ENCODE measurements at places on chromosomes 5 and 9. TPM values are rescaled to one million over a fixed set of nuclear protein-coding genes. Genes with fewer than 3 reads are reported as not detected.

DNA sequence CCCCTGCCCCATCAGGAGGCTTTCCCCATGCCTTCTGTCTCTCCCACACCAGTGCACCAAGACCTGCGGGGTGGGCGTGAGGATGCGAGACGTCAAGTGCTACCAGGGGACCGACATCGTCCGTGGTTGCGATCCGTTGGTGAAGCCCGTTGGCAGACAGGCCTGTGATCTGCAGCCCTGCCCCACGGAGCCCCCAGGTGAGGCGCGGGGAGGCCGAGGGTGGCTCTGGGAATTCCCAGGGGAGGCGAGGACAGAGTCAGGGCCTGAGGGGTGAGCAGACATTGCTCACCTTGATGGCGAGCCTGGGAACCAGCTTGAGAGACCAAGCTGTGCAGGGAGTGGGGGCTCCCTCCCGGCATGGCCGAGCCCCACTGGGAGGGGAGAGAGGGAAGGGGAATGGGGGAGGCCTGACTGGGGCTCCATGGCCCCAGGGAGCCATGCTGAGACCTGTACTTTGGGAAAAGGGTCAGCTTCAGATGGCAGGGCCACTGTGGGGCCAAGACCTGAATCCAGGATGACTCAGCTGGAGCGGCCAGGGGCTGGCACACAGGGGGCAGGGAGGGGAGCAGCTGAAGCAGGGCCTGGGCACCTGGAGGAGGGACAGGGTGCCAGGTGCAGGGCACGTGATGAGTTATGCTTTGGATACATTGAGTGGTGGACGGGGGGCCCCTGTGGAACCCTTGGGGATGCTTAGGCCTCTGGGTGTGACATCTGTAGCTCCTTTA lies 35.2 kb downstream of the FAM163B start:
- DNase-seq, result no peak

- DNase-seq, result no peak
Observed at GRCh38 chr5:127580731-127581130, 63.3 kb downstream of the PRRC1 start.

DNA sequence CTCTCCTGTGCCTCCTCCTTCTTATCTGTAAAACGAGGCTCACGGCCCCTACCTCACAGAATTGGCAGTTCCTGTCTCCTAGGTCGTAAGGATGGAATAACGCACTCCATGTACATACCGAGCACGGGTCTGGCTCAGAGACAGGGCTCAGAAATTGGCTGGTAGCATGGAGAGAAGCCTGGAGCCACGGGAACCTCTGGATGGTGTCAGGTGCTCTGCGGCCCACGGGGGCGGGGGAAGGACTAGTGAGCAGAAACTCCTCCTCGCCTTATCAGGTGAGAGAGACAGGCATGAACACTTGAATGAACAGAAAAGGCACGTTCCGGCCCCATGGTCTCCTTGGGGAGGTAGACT lies 15.4 kb upstream of the C5orf47 start:
- no peak for DNase-seq

DNA sequence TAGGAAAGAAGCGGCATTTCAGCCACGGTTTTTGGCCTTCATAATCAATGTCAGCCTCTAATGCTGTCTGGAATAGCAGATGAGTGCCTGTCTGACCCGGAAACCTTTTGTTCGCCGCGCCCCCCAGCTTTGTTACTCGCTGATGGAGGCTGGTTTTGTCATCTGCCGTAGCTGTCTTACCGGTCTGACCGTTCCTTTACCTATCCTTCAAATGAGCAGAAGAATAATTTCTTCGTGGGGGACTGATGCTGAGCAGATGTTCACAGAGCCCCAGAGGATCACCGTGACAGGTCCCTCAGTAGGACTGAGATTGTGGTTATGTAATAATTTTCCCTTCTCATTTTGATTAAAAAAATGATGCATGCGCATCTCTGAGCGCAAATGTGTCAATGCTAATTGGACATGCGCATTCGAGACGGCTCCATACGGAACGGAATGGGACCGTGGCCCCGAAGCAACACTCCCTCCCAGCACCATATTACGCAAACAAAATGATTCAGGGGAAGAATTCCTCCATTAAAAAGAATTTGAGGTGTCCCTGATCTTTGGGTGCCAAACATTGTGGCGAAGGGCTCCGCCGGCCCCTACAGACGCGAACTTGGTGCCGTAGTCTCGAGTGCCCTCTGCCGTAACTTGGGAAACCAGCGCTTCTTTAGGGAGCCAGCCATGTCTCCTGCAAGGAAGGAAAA lies 27.6 kb downstream of the TLX3 start:
- DNase-seq, result peak; percentile 24

DNA sequence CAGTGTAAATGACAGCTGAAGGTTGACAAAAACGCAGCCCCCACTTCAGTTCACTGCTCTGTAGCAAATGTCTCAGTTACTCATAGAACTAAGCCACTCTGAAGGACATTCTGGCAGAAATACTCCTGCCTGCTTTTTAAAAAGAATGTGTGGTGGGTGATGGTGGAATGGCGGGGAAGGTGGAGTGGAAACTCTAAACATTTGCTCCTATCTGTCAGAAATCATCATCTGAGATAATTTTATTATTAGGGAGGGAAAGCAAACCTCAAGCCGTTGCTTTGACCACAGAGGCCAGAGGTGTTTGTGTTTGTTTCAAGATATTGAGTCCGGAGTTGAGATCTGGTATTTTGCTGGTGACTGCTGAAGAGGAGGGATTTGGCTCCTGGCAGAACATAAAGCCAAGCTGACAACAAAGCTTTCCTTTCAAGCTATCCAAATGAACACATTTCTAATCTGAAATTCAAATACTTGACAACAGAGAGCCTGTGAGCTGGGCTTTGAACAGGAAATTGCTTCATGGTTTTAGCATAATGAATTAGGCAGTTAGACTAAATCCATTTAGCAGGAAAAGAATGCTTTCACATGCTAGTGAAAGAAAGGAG lies 362.7 kb downstream of the CSNK1G3 start:
- peak; percentile 11 for DNase-seq

Gene AIF1L
- total RNA-seq, result 16.3 TPM
